Activated T-cell treated with anti-CD3 and anti-CD28 coated beads for 24 hours (primary cell): ENCODE measurements at places on chromosomes 5 and 9.

DNA sequence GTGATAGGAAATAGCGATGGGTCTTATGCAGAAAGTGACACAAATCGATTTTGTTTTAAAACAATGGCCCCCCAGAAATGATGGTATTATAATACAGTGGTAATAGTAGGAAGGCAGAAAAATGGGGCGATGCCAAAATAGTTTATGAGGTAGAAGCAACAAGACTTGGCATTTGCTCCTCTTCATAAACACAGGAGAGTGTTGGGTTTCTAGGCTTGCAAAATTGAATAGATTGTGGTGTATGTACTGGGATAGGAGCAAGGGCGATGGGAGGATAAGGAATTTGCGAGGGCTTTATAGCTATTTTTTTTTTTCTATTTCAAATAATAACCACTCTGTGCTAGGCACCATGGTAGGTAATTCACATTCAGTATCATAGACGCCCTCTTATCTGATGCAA, 49.2 kb upstream of the ABCA1 start:
- no peak for DNase-seq

- DNase-seq: no peak
These were observed 34.9 kb downstream of the SLC28A3 start for GRCh38 chr9:84305497-84306131.

GRCh38 chr5:127696683-127697082, 6.5 kb upstream of the CCDC192 start:
- no peak for DNase-seq

DNA sequence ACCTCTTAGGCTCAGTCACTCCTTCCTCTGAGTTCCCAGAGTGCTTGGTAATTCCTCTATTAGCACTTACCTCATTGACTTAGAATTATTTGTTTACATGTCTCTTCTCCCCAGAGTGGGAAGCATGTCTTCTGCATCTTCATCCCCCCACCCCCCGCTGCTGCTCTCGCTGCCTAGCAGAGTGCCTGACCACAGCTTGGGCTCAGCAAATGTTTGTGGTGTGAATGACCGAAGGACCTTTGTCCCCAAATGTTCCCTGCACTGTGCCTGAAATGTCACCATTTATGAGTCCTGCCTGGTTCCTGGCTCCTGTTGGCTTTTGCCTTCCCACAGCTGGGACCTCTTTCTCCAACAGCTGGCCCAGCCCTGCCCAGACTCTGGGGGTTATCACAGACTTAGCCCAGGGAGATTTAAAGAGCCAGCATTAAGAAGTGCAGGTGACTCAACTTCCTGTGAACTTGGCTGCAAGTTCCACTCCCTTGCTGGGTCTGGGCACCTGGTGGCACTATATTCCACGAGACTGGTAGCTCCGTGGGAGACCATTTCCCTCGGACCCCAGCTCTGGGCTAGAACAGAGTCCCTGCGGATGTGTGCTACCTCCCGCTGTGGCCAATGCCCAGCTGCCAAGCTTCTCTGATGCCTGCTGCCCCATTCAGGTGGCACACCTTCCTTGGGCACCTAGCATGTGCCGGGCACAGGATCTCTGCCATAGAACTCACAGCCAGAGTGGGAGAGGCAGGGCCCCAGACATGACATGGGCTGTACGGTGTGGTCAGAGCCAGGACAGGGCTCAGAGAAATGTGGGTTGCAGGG, 1.8 kb upstream of the HMCN2 start:
- DNase-seq: no peak

GRCh38 chr9:102974530-102974929, 20.6 kb upstream of the CYLC2 start:
- no peak for DNase-seq

DNA sequence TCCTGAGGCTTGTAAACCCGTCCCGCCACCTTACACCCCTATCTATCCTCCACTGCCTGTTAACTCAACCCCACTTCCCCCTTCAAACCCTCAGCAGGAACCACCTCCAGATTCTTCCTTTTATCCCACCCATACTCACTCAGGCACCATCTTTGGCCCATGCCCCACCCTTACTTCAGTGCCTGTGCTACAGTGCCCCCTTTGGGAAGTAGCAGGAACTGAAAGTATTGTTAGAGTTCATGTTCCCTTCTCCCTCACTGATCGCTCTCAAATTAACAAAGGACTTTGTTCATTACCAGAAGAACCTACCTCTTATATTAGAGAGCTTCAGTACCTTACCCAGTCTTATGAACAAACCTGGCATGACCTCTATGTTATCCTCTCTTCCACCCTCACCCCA, 92.2 kb upstream of the MOCS2 start:
- DNase-seq: no peak

DNA sequence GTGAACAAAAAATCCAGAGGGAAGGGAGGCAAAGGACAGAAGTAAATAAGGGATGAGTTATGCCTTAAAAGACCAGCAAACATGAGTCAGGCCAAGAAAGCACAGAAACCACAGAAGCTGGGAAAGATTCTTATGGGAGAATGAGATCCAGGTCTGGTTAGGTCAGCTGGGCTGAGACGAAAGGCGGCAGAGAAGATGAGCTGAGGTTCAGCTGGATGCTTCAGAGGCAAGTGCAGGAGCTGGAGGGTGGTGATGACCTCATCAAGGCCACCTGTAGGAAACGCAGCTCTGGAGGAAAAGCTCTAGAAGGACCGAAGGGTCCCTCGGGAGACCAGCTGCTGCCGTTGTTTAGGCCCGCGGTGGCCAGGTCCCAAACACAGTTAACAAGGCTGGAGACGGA, 152.0 kb downstream of the MYO10 start:
- DNase-seq: no peak
